ENCODE measurements at places on chromosomes 5 and 9.

GRCh38 chr5:4514067-4514648 is 626.0 kb upstream of the ADAMTS16 start:
- DNase-seq, result no peak

DNA sequence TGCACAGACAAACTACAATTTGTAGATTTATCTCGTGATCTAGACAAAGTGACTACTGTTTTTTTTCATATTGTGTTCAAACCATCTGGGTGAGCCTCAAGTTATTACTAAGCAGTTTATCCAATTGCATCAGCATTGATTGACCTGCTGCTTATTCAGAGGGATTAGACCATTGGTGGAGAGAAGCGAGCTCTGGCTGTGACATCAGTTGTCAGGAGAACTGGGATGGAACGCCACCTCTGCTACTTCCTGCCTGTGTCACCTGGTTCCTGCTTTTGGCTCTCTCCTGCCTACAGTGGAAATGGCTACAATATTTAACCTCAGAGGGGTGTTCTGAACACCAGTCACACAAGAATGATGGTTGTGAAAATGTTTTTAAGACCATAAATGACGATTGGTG is 12.1 kb downstream of the NR4A3 start:
- no peak for DNase-seq

DNA sequence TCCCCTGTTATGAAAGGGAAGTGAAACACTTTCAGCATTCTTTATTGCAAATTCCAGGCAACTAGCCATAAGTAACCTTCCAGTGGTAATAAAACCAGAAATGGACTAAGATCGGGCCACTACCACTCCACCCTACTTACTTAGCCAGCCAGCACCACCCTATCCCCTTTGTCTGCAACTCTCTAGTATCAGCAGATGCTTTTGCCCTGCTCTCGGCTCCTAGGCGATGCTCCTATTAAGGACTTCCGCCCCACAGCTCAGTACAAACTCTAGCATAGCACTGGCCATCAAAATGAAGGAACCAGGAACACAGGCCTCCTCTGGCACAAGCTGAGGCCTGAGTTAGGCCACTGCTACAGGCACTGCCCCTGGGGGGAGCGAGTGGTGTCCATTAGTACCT is 81.2 kb downstream of the GLDC start:
- no peak for DNase-seq

GRCh38 chr9:5714501-5715401 is 85.8 kb downstream of the RIC1 start:
- DNase-seq, result no peak

- DNase-seq, result no peak
These were observed 588.6 kb upstream of the MEF2C start for GRCh38 chr5:89471541-89471940.

- no peak for DNase-seq
These were observed 53.8 kb downstream of the GLRA1 start for GRCh38 chr5:151870820-151871219.

DNA sequence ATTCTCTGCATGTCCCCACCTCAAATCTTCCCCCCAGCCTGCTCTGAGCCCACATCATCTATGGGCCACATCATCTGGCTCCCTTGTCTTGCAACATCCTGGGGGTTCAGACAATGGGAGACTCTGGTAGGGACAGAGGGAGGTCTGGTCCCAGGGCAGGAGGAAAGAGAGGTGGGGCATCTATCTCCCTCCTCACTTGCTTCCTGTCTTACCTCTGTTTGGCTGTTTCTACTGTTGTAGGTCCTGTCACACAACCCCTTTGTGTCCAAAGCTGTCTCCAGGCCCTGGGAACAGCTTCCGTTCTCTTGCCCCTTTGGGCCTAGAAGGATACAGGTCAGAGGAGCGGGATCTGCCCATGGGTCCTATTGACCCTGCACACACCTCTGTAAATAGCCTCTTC is 227.2 kb downstream of the NSG2 start:
- no peak for DNase-seq

- no peak for DNase-seq
These were observed 182.1 kb upstream of the ACTBL2 start for GRCh38 chr5:57664700-57665099.

Measured in NCI-H526 treated with DMSO at 0.1 percent for 48 hours (cell line).